ENCODE measurements at places on chromosomes 1 and 21.
A peak's percentile ranks its signal among the peaks of the same experiment; 100 is the strongest.

DNA sequence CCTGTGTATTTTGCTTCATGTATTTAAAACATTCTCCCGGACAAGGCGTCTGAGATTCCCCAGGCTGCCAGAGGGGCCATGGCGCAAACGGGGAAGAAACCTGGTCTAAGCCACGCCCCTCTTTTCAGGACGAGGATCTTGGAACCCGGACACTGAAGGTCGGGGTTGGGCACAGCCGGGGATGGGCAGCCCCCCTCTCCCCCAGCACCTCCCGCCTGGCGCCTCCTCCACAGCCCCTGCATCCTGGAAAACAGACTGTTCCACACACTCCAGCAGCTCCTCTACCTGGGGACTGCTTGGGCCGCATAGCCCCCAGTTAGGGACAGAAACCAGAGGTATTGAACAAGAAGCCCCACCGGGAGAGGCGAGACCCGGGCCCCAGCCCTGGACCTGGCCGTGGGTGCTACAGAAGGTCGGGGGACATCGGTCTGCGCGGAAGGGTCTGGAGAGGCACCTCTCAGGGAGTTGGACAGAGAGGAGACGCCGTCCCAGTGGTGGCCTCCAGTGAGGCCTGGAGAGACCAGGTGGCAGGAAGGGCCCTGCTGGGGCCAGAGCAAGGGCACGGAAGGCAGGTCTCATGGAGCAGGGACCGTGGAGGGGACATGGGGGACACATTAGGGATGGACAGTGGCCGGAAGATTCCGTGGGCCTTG is 5.4 kb downstream of the TP73 start:
- H3K4me1 ChIP-seq: peaks cover 2% of the 10 kb centered on the region
- no peak for DNase-seq
- no peak overlapping the region for H3K4me3 ChIP-seq
- no peaks in the 10 kb centered on the region for H3K36me3 ChIP-seq
- peaks cover 13% of the 10 kb centered on the region for H3K27me3 ChIP-seq

- H3K36me3 ChIP-seq: no peaks in the 10 kb centered on the region
- no peaks in the 10 kb centered on the region for H3K4me1 ChIP-seq
- DNase-seq: no peak
- no peak overlapping the region for H3K4me3 ChIP-seq
Observed at GRCh38 chr1:119052267-119052666, 64.1 kb upstream of the TBX15 start.

DNA sequence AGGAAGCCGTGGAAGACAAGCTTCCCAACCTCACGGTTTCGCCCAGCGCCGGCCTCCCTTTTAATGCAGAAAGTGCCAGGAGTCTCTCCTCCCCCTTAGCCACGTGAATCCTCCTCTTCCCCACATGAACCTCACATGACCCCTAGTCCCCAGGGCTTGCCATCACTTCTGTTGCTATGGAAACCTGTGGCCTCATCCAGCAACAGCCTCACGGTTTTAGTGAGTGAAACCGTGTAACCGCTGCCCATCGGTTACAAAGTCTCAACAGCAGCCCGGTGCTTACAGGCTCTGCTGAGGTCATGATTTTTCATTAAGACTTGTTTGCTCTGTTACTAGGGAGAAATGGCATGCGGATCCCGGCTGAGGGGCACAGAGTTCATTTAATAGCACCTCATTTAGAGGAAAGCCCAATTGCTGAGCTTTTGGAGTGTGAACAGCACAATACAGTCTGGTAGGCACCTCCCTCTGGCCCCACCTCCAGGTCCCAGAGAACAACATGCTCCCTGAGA is 143.2 kb upstream of the BACE2 start:
- H3K27me3 ChIP-seq: no peaks in the 10 kb centered on the region
- no peak overlapping the region for H3K4me3 ChIP-seq
- H3K36me3 ChIP-seq: no peaks in the 10 kb centered on the region
- H3K4me1 ChIP-seq: no peaks in the 10 kb centered on the region
- no peak overlapping the region for H3K27ac ChIP-seq
- no peak for DNase-seq

DNA sequence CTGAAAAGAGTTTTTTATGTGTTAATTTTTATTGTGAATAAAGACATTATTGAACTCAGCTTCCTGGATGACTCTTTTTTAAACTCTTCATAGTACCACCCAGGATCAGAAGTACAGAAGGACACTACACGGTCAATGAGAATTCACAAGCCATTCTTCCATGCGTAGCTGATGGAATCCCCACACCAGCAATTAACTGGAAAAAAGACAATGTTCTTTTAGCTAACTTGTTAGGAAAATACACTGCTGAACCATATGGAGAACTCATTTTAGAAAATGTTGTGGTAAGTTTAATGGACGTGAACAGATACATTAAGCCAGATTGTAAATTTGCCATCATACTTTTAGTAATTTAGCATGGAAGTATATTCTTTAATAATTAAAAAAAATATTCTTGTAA is 249.5 kb downstream of the TPR start:
- DNase-seq: no peak
- no peaks in the 10 kb centered on the region for H3K4me1 ChIP-seq
- no peaks in the 10 kb centered on the region for H3K36me3 ChIP-seq
- no peak overlapping the region for H3K27ac ChIP-seq
- no peak overlapping the region for H3K4me3 ChIP-seq

- no peaks in the 10 kb centered on the region for H3K27me3 ChIP-seq
- H3K4me3 ChIP-seq: no peak overlapping the region
- H3K36me3 ChIP-seq: no peaks in the 10 kb centered on the region
- no peak overlapping the region for H3K27ac ChIP-seq
- DNase-seq: no peak
Observed at GRCh38 chr1:245956225-245956624, 550.9 kb downstream of the SMYD3 start.

DNA sequence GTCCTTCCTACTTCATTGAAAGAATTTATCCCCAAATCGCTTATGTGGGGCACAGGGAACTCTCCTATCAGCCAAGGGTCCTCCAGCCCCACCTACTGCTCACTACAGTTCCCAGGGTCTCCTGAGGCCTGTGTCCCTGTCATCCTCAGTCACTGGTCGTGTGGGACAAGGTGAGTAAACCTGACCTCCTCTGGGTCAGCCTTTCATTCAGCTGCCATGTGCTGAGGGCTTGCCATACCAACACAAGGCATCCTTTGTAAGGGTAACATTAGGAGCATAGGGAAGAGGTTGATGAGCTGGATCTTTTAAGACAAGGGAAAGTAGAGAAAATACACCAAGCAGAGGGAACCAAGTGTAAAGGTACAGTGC is 11.2 kb upstream of the SNAPIN start:
- peaks cover 5% of the 10 kb centered on the region for H3K4me1 ChIP-seq
- no peak overlapping the region for H3K27ac ChIP-seq
- no peaks in the 10 kb centered on the region for H3K27me3 ChIP-seq
- H3K36me3 ChIP-seq: no peaks in the 10 kb centered on the region

DNA sequence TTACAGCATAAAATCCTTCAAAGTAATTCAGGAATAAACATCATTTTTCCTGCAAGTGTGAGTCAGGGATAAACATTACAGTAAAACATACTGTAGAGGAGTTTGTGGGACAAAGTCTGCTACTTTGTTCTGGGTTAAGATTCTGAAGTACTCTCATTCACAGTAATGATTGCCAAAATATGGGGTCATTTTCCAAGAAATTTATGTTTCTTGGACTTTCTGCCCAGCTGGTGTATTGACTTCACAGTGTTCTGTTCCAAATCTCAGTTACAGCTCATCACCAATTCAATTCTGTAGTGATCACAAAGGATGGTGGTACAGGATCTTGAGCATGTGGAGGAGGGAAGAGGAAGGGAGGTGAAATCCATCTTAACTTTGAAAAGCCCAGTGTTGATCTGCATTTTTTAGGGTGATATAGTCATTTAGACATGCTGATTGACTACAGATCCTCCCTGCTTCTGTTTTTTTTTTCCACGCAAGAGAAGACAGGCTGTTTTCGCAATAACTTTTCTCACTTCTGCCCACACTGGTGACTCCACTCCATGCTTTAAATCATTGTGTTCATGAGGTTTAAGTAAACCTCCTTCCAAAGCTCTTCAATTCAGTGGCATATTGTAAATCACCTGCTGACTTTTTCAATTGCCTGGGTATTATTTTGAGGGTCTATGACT is 60.4 kb upstream of the C1orf53 start:
- DNase-seq: no peak
- H3K27ac ChIP-seq: no peak overlapping the region
- no peaks in the 10 kb centered on the region for H3K4me1 ChIP-seq
- H3K4me3 ChIP-seq: no peak overlapping the region
- H3K36me3 ChIP-seq: no peaks in the 10 kb centered on the region

DNA sequence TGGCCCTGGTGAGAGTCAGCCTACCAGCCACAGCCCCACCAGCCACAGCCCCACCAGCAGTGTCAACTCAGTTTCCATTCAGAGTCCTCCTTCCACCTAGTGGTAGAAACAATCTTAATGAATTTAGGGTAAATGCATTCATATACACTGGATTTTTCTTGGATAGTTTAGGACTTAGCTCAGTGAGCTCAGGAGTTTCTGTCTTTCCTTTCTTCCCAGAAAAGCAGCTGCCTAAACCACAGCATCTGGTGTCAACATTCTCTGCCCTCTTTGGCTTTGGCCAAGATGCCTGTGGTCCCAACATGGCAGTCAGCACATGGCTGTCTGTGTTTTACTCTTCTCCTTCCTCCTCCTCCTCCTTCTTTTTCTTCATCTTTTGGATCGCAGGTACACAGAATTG is 94.0 kb downstream of the CLIC6 start:
- H3K36me3 ChIP-seq: no peaks in the 10 kb centered on the region
- no peaks in the 10 kb centered on the region for H3K27me3 ChIP-seq
- DNase-seq: no peak
- H3K27ac ChIP-seq: no peak overlapping the region
- no peak overlapping the region for H3K4me3 ChIP-seq
- no peaks in the 10 kb centered on the region for H3K4me1 ChIP-seq

GRCh38 chr1:180144659-180145357 is 9.9 kb upstream of the QSOX1 start:
- H3K36me3 ChIP-seq: no peaks in the 10 kb centered on the region
- no peaks in the 10 kb centered on the region for H3K4me1 ChIP-seq
- no peak overlapping the region for H3K27ac ChIP-seq
- H3K4me3 ChIP-seq: no peak overlapping the region
- no peaks in the 10 kb centered on the region for H3K27me3 ChIP-seq
- DNase-seq: no peak

GRCh38 chr1:177142791-177143271 is 21.7 kb downstream of the ASTN1 start:
- no peaks in the 10 kb centered on the region for H3K27me3 ChIP-seq
- peaks cover 13% of the 10 kb centered on the region for H3K4me1 ChIP-seq
- no peak for DNase-seq

GRCh38 chr21:33232291-33233034 is 2.7 kb downstream of the IFNAR2 start:
- H3K27me3 ChIP-seq: no peaks in the 10 kb centered on the region
- H3K4me1 ChIP-seq: peaks cover 17% of the 10 kb centered on the region
- no peak overlapping the region for H3K4me3 ChIP-seq
- H3K36me3 ChIP-seq: no peaks in the 10 kb centered on the region
- DNase-seq: no peak

GRCh38 chr21:42202321-42202720 is 16.6 kb upstream of the ABCG1 start:
- no peaks in the 10 kb centered on the region for H3K36me3 ChIP-seq
- no peak overlapping the region for H3K27ac ChIP-seq
- peaks cover 11% of the 10 kb centered on the region for H3K4me1 ChIP-seq
- no peak for DNase-seq

DNA sequence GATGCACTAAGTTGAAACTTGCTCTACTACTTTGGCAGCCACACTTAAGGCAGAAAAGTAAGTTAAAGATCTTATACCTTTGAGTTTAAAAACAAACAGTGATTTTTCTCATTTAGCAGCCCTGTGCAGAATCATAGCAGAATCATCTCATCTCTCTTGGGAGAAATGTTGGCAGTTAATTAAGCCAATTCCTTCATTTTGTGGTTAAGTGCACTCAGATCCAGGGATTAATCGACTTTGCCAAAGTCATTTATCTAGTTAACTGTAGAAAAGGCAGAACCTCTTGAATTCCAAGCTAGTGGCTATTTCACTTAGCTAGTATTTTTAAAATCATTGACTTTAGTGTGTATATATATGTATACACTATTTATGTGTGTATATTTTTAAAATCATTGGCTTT is 125.0 kb downstream of the GPR52 start:
- no peak overlapping the region for H3K4me3 ChIP-seq
- no peaks in the 10 kb centered on the region for H3K4me1 ChIP-seq
- DNase-seq: no peak
- no peak overlapping the region for H3K27ac ChIP-seq
- no peaks in the 10 kb centered on the region for H3K36me3 ChIP-seq

GRCh38 chr1:115728341-115728740 is 40.2 kb downstream of the CASQ2 start:
- peaks cover 16% of the 10 kb centered on the region for H3K4me1 ChIP-seq
- H3K36me3 ChIP-seq: no peaks in the 10 kb centered on the region
- no peak overlapping the region for H3K4me3 ChIP-seq
- H3K27ac ChIP-seq: peak overlapping the region; percentile 61
